ENCODE measurements at places on chromosomes 7 and 10.

- peak; percentile 15 for DNase-seq
Measured at GRCh38 chr7:105885387-105886111, 9.2 kb upstream of the ATXN7L1 start.

- no peak for DNase-seq
Measured at GRCh38 chr7:91357379-91357778, 93.1 kb downstream of the FZD1 start.

GRCh38 chr7:50505553-50506210 is 55.5 kb upstream of the FIGNL1 start:
- no peak for DNase-seq

DNA sequence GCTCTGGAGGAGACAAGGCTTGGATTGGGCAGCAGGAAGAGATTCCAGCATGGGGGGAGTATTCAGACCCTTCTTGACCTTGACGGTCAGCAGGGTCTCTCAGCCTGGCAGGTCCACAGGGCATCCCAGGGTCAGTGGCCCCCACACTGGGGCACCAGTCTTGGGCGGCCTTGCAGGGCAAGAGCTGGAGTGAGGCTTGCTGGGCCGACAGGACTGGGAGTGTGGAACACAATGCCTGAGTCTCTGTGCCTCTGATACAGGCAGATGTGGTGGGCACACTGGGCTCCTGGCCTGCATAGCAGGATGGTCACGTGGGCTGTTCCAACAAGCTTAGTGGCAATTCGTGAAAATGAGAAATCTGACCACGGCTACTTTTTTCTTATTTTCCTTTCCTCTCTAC is 229.7 kb downstream of the TCERG1L start:
- DNase-seq: no peak

DNA sequence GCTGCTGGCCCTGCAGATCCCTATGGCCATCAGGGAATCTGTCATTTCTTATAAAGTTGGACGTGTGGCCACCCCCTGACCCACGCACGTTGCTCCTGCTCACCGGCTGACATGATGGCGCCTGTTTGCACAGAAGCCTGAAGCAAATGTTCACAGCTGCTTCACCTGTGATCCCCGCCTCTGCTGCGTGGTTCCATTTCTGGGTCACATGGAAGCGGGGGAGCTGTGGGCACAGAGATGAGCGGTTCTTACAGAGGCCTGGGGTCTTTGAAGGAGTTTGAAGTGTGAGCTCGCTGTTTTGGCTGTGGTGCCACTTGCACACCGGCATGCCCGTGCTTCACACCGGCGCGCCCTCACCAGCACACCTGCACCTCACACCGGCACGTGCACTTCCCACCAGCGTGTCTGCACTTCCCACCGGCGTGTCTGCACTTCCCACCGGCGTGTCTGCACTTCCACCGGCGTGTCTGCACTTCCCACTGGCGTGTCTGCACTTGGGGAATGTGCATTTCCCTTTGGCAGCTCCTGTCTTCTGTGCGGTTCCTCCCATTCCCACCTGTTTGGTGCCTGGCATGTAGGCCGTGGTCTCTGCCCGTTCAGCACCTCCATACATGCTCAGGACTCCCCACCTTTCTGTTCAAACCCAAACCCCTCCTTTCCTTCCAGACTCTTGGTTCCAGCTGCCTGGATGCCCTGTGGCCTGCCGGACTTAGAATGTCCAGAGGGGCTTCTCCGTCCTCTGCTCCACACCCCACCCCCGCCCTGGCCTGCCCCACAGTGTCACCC is 86.7 kb downstream of the INPP5A start:
- no peak for DNase-seq

GRCh38 chr10:128867819-128868218 is 599.2 kb upstream of the MGMT start:
- DNase-seq: no peak

DNA sequence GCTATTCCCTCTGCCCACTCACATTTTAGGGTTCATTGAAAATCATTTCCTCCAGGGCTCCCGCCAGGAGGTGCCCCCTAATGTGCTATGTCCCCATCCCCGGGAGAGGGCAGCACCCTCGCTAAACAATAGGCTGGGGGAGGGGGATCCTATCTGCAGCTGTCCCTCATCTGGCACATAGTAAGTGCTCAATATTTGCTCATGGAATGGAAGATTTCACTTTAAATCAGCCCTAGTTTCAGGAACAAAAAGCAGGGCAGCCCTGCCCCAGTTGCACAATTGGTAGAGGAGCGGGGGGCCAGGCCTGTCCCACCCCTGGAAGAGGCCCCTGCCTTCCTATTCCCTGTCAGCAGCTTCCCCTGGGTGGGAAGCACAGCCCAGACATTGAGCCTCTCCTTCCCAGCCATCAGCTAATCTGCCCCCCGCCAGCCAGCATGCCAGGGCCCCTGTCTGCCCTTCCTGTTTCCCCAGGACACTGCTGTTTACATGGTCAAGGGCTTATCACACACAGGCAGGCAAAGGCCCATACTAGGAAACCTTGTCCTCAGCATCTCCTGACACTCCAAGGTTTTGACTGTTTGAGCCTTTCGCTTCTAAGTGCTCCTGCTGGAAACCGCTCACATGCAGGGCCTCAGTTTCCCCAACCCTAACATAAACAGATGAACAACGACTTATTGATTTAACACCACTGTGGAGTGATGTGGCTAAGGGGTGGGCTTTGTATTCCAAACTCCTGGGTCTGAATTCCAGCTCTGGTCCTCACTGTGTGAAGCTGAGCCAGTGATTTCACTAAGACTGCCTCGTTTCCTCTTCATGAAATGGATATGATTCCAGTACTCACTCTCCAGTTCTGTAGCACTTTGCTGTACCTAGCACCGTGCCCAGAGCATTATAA is 130.7 kb upstream of the ZMIZ1 start:
- no peak for DNase-seq

GRCh38 chr10:132056663-132057062 is 9.1 kb upstream of the JAKMIP3 start:
- DNase-seq: no peak

- DNase-seq: peak; percentile 28
Measured at GRCh38 chr7:137772748-137773147, 74.0 kb downstream of the DGKI start.

DNA sequence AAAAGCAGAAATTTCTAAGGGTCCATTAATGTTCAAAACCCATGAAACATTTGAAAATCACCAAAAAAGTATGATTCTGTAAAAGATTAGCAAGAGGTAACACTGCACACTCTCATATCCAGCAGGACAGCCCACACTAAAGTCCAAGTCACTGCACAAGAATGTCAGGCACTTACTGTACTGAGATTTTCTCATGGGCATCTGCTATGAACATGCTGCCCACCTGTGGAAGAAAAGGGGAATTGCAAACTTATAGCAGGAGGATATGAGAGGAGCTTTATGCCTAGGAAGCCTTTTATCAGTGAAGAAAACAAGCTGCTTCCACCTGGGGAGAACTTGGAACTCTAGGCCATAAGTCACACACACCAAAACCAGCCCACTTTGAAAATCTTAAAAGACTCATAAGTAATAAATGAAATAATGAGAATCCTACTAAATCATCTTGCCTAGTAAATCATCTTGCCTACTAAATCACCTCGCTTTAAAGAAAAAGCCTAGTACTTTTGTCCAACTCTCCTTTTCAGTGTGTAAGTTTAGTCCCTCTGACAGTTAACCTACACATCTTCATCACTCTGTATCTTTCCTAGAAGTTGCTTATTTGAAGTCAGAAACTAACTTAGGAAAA is 46.1 kb downstream of the ARMH3 start:
- peak; percentile 74 for DNase-seq

GRCh38 chr10:77687621-77688020 is 50.0 kb upstream of the KCNMA1 start:
- DNase-seq: no peak

GRCh38 chr10:14560274-14560673 is 214.4 kb downstream of the FAM107B start:
- peak; percentile 67 for DNase-seq

DNA sequence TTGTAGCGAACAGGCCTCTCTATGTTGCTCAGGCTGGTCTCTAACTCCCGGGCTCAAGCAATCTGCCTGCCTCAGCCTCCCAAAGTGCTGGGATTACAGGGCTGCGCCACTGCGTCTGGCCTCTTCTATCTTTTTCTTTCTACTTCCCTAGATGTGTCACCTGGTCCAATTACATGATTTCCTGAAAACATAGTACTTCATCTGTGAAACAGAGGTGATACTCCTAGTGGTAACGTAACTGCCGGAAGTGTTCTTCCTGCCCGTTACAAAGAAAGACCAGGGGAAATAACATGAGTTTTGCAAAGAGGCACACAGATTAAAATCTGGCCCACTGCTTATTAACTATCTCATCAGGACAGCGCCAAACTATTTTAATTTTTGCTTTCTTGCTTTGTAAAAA is 18.4 kb upstream of the HGF start:
- DNase-seq: no peak

DNA sequence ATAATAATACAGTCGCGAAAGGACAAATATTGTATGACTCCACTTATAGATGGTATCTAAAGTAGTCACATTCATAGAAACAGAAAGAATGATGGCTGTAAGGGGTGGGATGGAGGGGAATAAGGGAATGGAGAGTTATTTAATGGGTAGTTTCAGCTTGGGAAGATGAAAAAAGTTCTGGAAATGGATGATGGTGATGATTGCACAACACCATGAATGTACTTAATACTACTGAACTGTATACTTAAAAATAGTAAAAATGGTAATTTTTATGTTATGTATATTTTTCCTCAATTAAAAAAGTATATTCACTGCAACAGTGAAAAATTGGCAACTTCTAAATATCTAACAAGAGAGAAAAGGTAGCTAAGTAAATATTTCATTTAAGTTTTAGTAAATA is 265.8 kb downstream of the EXOC4 start:
- DNase-seq: no peak

- DNase-seq: no peak
Measured at GRCh38 chr7:55575098-55575497, 2.8 kb upstream of the VOPP1 start.

DNA sequence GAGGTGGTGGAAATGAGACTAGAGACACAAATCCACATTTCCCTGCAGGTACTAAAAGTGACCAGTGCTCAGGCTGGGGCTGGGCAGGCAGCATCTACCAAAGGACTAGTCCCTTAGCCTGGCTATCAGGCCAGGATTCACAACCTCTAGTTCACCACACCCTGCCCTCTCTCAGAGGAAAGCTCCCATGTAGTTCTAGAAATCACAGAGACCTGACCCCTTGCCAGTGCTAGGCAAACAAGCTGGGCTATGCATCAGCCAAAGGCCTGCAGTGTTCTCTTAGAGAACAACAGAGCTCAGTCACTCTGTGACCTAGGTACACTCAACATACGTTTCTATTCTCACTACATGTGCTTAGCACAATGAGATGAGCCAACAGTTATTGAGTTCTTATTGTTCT is 26.7 kb upstream of the LRRC4 start:
- no peak for DNase-seq

- DNase-seq: no peak
Measured at GRCh38 chr10:86355571-86356038, 11.0 kb downstream of the GRID1 start.

DNA sequence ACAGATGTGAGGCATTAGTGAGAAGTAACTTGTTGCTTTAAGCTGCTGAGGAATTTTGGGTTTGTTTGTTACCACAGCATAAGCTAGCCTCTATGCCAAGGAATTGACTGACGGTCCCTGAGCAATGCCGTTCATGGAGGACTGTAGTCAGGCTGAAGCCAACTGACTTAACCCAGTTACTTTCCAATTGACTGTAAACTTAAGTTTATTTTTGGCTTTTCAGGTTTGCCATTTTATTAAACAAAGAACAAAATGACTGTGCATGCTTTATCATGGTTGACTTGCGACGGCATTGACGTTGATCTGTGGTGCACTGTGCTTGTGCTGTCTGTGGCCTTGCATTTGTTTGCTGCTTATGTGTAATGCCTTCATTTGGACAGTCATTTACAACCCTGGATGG is 53.5 kb downstream of the DNAJB9 start:
- no peak for DNase-seq

- DNase-seq: no peak
Measured at GRCh38 chr7:77631820-77632219, 64.4 kb upstream of the RSBN1L start.

DNA sequence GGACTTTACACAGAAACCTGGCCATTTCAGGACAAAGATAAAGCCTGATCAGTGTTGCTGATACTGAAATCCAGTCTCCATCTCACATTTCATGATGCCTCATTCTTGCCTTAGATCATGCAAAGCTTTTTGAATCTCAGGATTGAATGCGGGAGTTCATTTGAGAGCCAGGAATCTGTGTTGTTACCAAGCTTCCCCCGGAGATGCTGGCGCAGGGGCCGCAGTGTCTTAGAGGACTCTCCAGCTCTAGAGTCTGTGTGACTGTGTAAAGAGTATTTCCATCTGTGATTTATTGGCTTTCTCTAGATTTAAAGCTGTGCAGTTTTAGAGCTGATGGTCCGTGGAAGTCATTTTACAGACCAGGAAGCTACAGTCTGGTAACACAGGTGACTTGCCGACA is 32.0 kb downstream of the LMTK2 start:
- DNase-seq: no peak

DNA sequence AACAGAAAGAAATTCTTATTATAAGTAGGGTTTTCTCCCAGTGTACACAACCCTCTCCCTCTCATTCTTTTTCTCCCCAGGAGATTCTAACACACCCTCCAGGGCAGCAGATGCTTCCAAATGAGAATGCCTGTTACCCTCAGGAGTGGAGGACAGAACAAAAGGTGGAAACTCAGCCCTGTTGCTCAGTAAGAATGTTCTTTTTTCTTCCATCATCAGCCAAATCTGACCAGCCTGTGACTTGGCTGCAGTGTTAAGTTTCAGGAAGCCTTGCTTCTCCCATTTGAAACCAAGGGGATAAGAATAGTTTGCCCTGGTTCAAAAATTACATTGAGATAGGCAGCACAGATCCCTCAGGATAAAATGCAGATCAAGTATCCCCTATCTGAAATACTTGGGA is 77.5 kb upstream of the EEPD1 start:
- DNase-seq: no peak

DNA sequence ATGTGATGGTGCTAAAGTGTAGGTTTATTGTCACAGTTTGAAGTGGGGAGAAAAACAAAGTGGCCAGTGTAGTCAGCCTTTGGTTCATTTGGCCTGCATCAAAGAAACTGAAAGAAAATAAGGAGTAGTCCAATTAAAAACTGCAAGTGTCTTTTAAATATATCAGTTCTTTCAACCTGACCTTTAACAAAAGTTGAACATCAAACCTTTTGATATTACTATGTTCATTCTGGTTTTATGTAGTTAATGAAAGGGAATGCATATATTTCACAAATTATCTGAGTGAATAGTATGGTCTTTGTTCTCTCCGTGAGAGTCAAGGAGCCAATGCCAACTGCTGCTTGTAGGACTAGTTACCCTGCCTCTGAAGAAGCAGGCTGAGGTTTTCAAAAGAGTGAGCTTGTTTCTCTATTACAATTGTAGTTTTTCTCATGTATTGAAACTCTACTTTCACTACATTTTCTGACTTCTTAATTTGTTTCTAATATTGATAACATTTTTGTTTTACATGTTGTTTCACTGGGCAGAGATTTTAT is 1160.8 kb upstream of the LRRTM3 start:
- DNase-seq: no peak

DNA sequence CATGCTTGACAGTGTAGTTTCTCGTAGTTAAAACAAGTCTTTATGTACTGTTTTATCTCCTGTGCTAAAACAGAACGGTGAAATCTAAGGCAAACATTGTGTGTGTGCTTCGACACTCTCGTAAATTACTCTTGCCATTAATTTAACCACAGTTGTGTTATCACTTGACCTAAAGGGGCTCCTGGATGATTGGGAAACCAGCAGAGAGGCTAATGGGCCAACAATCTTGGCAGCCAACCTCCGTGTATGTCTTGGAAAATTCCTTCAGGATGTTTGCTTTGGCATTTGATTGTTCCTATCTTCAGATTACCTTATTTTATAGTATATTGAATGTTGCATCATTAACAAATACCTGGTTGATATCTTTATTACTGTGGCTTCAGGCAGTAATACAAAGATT is 409.5 kb downstream of the SDK1 start:
- peak; percentile 85 for DNase-seq
